Occipital lobe (tissue), 3 donors: ENCODE measurements at places on chromosomes 7 and 10.

DNA sequence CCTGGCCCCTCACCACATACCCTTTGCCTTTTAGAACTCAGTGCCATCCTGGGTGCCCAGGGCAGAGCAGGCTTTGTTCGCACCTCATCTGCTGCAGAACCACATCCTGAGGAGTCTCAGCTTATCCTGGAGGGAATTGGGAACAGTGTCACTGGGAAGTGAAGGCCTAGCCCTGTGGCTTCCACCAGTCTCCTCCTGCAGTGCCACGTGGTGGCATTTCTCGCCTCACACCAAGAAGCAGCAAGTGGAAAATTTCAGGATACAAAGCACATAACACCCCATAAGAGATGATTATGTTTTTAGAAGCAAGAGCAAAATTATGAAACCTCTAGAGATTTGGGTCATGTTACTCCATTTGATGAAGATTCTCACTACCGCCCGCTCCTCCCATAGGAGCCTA is 26.8 kb downstream of the UBE2D4 start:
- DNase-seq = no peak

GRCh38 chr7:157310676-157311185 is 26.1 kb upstream of the DNAJB6 start:
- no peak for DNase-seq

DNA sequence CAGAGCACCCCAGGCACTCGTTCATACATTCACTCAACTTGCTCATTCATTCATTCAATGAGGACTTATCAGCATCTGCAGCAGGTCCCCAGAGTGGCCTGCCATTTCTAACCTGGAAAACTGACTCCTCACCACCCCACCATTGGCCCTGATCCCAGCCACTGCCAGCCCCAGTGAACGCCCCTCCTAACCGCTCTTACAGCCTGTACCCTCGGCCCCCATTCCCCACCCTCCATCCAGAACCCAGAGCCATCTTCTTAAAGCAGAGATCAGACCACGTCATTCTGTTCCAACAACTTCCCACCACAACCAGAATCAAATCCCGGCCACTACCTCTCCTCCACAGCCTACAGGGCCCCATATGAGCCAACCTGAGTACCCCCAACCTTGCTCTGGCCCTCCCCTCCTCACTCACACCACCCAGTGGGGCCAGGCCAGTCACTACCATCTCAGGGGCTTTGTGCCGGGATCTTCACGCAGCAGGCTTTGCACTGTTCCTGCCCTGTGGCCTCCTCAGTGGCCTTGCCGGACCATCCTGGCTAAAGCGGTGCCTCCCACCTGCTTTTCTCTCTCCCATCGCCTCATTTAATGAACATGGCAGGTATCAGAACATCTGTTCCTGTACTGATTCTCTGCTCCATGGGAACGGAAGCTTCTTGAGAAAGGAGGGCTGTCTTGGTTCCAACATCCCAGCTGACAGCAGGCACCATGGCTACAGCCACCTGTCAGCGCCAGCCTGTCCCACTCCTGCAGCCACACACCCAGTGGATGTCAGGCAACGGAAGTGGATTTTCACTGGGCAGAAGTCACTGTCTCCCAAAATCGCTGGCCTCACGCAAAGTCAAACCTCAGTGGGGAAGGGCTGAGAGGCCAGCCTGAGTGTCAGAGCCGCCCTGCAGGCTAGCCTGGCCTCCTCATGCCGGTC is 45.4 kb downstream of the FAM53B start:
- no peak for DNase-seq

DNA sequence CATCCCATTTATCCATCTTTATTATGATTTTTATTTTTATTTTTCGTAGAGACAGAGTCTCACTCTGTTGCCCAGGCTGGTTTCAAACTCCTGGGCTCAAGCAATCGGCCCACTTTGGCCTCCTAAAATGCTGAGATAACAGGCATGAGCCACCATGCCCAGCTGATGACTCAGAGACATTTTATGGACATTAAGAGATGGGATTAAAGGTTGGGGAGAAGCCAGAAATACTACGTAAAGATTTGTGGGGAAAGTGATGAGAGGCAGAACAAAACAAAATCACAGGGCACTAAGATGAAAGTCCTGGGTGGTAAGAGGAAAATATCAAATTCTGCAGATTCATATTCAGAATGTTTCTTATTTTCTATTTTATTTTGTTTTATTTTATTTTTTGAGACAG is 7.6 kb downstream of the WNT8B start:
- no peak for DNase-seq

DNA sequence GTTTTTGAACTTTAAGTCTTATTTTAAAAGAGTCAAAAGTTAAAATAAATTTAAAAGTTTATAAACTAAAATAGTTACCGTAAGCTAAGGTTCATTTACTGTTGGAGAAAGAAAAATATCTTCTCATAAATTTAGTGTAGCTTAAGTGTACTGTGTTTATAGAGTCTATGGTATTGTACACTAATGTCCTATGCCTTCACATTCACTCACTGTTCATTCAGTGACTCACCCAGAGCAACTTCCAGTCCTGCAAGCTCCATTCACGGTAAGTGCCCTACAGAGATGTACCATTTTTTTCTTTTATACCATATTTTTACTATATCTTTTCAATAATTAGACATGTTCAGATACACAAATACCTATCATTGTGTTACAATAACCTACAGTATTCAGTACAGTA is 97.6 kb downstream of the PTN start:
- DNase-seq = no peak

DNA sequence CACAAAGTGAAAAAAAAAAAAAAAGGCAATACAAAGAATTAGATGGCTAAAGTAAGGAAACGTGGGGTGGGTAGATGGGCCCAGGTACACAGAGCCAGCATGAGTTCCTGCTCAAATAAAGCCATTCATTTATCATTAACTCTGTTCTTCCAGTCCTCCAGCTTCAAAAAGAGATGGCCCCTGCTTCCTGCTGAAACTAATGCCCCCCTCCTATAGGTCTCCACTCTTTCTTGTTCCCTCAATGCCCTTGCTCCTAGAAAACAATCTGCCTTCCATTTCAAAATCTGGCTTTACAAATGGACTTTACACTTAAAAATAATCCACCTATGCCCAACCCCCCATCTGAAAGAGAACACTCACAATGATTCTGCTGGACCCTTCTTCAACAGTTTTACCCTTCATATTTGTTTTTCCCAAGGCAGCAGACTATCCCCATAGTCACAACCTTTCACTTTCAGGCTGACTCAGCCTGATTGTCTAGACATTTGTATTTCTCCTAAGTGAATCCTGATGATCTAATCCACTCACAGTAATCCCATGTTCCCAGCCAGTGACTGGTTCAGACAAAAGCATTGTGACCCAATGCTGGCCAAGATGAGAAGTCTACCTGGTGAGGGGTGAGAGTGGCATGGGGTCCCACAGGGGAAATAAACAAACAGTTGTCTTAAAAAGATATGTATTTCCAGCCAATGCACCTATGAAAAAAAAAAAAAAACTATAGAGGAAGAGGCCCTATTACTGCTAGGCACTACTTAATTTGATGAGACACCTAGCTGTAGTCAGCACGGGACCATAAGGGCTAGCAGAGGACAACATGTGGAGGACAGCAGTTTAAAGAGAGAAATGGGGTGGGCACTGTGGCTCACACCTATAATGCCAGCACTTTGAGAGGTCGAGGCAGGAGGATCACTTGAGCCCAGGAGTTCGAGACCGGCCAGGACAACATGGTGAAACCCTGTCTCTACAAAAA is 74.6 kb upstream of the GRID1 start:
- no peak for DNase-seq

GRCh38 chr10:113756940-113757543 is 5.6 kb downstream of the PLEKHS1 start:
- no peak for DNase-seq

DNA sequence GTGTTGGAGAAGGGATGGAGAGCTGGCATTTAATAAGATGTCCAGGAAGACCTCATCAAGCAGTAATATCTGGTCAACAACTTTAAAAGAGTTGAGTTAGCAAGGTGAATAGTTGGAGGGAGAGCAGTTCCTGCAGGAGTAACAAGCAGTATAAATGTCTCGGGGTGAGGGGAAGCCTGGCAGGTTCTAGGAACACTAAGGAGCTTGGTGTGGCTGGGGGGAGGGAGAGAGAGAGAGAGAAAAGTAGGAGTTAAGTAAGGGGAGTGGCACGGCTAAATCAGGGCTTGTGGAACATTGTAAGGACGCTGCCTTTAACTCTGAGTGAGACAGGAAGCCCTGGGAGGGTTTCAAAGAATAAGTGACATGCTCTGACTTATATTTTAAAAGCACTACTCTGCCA is 22.0 kb upstream of the LAMB4 start:
- no peak for DNase-seq

GRCh38 chr10:122515588-122516231 is 44.8 kb upstream of the DMBT1 start:
- DNase-seq = no peak

GRCh38 chr7:28272461-28272877 is 91.9 kb upstream of the JAZF1 start:
- DNase-seq = no peak

DNA sequence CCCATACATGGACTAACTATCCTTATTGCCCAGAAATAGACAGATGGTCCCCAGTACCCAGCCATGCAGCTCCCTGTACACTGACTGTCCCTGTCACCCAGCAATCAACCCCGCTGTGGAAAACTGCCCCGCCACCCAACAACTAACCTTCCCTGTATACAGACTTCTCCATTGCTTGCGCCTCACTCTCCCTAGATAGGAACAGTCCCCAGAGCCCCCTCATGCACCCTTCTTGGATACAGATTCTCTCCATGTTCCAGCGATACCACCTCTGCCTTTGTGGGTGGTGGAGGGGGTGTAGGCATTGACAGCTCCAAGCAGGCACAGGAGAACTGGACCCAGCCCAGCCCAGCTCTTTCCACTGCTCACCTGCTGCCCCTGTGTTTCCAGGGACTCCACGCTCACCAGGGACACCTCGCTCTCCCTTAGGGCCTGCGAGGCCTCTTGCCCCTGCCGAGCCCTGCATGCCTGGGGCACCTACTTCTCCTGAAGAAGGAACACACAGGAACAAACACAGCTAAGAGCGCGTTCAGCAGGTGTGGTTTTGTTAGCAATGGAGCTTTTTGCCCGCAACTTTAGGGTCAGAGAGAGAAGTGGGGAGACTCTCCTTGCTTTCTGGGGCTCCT is 7.2 kb downstream of the SFTPD start:
- DNase-seq = no peak

- no peak for DNase-seq
Observed at GRCh38 chr10:110036640-110037039, 28.9 kb downstream of the ADD3 start.

DNA sequence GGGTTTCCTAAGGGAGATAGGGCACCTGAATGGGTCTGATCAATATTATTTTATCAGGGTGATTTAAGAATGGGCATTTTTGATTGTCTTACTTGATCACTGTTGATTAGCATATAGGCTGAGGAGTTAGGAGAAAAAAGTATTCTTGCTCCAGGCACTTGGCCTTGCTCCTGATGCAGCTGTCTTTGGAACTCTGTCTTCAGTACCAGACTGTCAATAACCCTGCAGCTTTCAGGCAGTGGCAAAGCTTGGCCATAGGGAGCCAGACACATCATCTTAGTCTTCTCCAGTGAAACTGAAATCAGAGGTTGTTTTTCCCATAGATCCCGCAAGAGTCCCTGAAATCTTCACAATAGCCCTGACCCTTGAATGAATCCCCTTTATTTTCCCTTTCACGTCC is 47.2 kb downstream of the EXOC4 start:
- DNase-seq = no peak

- no peak for DNase-seq
Observed at GRCh38 chr10:6136215-6137201, 47.7 kb downstream of the RBM17 start.

DNA sequence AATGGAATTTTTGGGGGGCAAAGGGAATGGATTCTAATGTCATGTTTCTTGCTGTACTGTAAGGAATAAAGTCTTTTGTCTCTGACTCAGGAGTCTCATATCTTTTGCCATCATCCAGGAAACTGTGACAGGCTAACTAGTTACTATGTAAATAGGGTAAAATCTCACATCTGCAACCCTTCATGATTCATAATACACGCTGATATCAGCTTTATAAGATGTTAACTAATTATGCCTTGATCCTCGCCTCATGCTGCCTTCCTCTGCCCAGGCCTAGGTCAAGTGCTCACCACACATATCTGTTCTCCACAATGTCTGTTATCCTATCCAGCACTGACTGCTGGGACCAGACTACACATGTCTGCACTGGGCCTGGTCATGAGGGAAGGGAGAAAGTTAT is 81.3 kb upstream of the CXCL12 start:
- no peak for DNase-seq

- no peak for DNase-seq
Observed at GRCh38 chr10:131490991-131491594, 179.6 kb upstream of the TCERG1L start.

DNA sequence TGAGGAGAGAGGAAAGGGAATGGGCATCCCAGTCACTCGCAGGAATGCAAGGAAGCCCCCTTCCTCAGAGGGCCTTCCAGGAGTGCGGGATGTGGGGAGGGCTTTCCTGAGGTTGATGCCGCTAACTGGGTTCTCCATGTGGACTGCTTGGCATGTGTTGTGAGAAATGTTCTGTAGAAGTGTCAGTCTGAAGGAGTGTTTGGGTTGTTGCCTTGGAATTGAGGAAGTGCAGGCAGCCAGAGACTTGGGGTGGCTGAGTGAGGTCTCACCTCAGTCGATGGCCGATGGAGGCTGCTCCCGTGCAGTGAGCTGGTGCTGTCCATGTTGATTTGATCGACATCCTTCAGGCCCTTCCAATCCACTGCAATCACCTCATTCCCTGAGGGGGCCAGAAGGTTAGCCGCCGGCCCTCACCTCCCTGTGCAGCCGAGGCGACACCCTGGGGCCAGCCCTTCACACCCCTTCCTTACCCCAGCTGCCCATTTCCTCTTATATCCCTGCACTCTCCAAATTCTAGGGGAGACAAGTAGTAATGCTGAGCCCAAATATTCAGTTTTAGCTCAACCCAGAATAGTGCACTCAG is 2.7 kb downstream of the FAM131B start:
- no peak for DNase-seq

GRCh38 chr10:6774406-6774805 is 194.3 kb upstream of the PRKCQ start:
- no peak for DNase-seq

GRCh38 chr7:75739796-75740672 is 1.3 kb upstream of the HIP1 start:
- no peak for DNase-seq

DNA sequence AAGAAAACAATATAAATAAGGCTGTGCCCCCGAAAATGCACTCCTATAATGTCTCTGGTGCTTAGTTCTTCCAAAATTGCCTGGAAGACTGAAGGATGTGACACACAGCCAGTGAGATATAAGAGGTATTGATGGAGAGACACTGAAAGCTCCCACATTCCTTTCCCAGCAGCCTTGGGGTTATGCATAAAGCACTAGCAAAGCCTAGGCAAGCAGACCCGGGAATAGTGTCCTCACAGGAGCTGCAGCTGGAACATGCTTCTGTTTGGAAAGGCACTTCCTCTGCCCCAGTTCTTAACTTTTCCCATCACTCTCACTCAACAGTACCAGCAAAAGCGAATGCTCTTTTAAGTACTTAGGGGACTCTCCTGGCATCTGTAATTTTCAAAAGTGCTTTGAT is 178.0 kb downstream of the AMPH start:
- no peak for DNase-seq

DNA sequence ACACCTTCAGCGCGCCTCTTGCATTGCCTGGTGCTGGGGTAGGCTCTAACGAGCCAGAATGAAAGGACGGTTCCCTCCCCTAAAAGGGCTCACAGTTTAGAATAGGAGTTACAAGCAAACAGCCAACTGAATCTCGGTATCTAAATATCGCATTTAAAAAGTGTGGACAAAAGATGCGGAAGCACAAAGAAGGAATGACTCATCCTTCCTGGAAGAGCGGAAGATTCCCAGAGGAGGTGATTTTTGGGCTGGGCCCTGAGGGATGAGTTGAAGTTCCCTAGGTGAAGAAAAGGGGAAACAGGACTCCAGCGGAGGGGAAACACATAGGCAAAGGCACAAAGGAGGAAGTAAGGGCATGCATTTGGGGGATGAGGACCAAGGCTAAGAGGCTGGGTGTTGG is 29.9 kb downstream of the SRRM3 start:
- DNase-seq = no peak
